ENCODE measurements at places on chromosomes 7 and 10. TPM values are rescaled to one million over a fixed set of nuclear protein-coding genes. Genes with fewer than 3 reads are reported as not detected.

GRCh38 chr7:115221456-115221855 is 299.6 kb downstream of the MDFIC start:
- no peaks in the 10 kb centered on the region for H3K27me3 ChIP-seq
- no peaks in the 10 kb centered on the region for H3K36me3 ChIP-seq
- H3K4me3 ChIP-seq, result no peak overlapping the region
- no peaks in the 10 kb centered on the region for H3K4me1 ChIP-seq

EPHB6 gene
- 19.4 TPM for total RNA-seq

- H3K4me1 ChIP-seq, result no peaks in the 10 kb centered on the region
- no peak overlapping the region for H3K27ac ChIP-seq
- H3K36me3 ChIP-seq, result peaks cover 4% of the 10 kb centered on the region
- H3K4me3 ChIP-seq, result no peak overlapping the region
Measured at GRCh38 chr10:103800789-103801540, 54.4 kb downstream of the SH3PXD2A start.

GRCh38 chr10:102066399-102067088 is 1.4 kb downstream of the HPS6 start:
- no peaks in the 10 kb centered on the region for H3K4me1 ChIP-seq
- no peaks in the 10 kb centered on the region for H3K27me3 ChIP-seq
- no peak overlapping the region for H3K27ac ChIP-seq

DNA sequence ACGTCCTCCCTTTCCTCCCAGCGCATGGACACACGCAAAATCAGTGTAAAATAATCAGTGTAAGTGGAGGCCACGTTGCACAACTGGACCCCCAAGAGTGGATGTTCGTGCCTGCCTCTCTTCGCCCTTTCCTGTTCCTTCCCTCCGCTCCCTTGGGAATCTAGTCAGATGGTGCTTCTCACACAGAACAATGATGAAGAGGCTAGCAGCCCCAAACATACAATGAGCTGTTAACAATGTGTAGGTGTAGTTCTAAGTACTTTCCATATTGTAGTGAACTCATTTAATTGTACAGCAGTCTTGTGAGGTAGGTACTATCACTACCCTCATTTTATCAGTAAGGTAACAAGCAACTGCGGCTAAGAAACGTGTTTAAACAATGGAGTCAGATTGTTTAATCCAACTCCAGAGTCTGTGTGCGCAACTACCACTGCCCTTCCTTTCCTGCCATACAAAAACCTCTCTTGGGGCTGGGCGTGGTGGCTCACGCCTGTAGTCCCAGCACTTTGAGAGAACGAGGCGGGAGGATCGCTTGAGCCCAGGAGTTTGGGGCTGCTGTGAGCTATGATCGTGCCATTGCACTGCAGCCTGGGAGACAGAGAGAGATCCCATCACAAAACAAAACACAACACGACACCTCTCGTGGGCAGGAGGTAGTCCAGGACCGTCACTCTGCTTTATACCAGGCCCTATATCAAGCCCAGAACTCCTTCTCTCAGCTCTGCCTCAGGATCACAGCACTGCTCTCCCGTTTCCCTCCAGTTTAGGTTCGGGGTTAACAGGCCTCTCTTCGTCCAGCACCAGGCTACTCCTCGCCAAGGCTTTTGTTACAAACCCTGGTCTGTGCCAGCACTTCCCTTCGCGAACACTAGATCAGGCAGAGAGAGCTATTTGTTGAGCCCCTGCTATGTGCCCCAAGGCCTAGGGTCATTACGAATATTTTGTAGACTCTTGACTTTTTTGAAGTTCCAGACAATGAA is 1.1 kb downstream of the FKBP9 start:
- DNase-seq, result peak; percentile 73
- H3K27me3 ChIP-seq, result no peaks in the 10 kb centered on the region
- H3K4me1 ChIP-seq, result peaks cover 10% of the 10 kb centered on the region
- no peaks in the 10 kb centered on the region for H3K36me3 ChIP-seq

- H3K27me3 ChIP-seq, result no peaks in the 10 kb centered on the region
- peak overlapping the region; percentile 95 for H3K4me3 ChIP-seq
- peak; percentile 60 for DNase-seq
- peaks cover 9% of the 10 kb centered on the region for H3K36me3 ChIP-seq
Measured at GRCh38 chr7:92527300-92528187, 776 bp downstream of the PEX1 start.

DNA sequence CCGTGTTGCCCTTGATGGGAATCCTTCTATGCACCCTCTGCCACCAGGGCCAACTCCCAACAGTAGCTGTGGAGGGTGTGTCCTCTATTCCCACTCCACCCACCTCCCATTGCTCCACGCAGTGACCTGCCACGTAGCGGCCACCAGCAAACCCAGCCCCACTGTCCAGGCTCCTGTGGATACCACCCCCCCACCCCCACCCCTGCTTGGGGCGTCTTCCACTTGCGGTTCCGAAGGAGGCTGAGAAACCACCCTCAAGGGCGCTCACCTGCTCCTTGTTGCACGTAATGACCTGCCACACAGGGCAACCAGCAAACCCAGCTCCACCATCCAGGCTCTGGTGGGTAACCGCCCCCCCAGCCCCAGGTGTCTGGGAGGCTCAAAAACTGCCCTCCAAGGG is 72.0 kb downstream of the DIP2C start:
- H3K36me3 ChIP-seq, result no peaks in the 10 kb centered on the region
- no peaks in the 10 kb centered on the region for H3K27me3 ChIP-seq
- no peak for DNase-seq

IGF2BP3 gene
- not detected for total RNA-seq

DNA sequence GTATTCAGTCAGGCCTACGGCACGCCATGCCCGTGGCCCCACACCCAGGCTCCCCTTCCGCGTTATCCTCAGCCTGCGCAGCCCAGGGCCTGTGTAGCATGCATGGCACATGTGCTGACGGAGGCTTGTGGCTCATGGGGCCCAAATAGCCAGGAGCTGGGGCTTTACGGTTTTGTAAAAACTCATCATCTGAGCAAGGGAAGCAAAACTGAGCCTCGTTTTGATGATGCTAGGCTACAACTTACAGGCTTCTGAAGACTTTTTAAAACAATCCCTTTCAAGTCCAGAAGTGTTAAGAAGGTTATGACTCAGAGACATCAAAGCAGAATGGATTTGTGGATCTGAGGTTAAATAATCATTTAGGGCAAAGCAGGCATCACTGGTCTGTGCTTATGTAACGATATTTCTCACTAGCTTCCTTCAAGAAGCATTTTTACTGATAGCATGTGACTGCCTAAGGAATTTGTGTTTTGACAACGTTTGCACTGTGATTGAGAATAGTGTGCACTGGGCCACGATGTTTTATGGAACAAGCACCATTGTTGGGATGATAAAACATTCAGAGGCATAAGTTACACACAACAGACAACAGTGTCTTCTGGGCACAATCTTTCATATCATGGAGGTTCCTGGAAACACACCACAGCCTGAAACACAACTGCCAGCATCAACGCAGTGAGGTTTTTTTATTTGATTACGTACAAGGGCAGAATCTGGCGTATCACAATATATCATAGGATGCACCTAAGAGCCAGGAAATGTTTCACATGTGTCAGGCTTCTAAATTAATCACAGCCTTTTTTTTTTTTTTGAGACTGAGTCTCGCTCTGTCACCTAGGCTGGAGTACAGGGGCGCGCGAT is 274.3 kb downstream of the CCDC3 start:
- H3K4me3 ChIP-seq, result no peak overlapping the region
- no peak for DNase-seq
- no peaks in the 10 kb centered on the region for H3K27me3 ChIP-seq

- H3K27ac ChIP-seq, result no peak overlapping the region
- H3K36me3 ChIP-seq, result no peaks in the 10 kb centered on the region
- no peaks in the 10 kb centered on the region for H3K27me3 ChIP-seq
Measured at GRCh38 chr10:71093531-71093930, 118.8 kb upstream of the UNC5B start.

DNA sequence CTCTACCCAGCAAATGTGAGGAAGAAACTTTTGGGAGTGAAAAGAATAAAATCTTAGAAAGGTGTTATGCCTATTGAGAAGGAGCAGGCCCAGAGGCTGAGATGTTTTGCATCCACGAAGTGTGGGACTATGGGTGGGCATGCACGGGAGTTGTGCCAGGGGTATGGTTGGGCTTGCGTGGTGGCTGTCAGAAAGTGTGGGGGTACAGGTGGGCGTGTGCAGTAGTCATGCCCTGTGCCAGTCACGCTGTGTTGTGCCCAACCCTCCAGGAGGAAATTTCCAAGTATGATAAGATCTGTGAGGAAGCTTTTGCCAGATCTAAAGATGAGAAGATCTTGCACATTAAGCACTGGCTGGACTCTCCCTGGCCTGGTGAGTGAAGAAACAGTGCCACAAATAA is 52.9 kb upstream of the ZMIZ2 start:
- peaks cover 79% of the 10 kb centered on the region for H3K36me3 ChIP-seq
- H3K27ac ChIP-seq, result no peak overlapping the region
- H3K4me1 ChIP-seq, result no peaks in the 10 kb centered on the region
- no peak overlapping the region for H3K4me3 ChIP-seq

FANK1 gene
- 0.44 TPM for total RNA-seq

DNA sequence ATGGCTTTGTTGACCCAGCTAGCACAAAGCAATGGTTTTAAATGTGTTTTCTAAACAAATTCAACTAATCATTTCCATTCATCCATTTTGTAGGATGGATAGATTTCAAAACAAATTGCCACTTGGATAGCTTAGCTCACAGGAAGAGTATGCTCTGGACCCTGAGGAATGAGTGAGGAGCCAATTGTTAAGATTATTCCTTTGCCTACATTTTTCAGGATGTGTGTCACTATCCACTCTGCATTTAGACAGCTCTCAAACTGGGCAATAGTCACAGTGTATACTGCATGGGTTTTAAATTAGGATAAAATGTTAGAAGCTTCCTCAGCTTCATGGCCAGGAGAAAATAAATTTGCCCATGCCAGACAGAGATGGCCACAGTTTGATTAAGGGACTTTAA is 605.6 kb upstream of the TEX47 start:
- no peak overlapping the region for H3K27ac ChIP-seq
- H3K4me3 ChIP-seq, result no peak overlapping the region
- H3K4me1 ChIP-seq, result no peaks in the 10 kb centered on the region
- no peaks in the 10 kb centered on the region for H3K27me3 ChIP-seq
- H3K36me3 ChIP-seq, result no peaks in the 10 kb centered on the region
- DNase-seq, result no peak

GRCh38 chr7:114175125-114175524 is 239.5 kb upstream of the FOXP2 start:
- H3K4me1 ChIP-seq, result no peaks in the 10 kb centered on the region
- H3K27me3 ChIP-seq, result no peaks in the 10 kb centered on the region
- H3K27ac ChIP-seq, result no peak overlapping the region
- DNase-seq, result no peak
- H3K36me3 ChIP-seq, result no peaks in the 10 kb centered on the region
- no peak overlapping the region for H3K4me3 ChIP-seq

DNA sequence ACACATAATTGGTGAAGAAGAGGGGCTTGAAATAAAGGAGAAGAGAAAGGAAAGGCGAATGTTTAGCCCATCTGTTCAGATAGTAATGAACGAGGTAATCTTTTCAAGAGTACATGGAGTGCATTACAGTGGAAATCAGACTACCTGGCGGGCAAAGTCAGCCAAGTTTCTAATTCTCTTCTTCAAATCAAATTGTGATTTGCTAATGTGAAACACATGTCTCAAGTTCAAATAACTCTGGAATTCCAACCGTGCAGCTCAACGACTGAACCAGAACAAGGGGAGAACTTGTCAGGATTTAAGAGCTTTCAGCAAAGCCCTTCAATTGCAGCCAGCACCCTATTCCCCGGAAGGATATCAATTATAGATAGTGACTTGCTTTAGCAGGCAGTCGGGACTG is 216.9 kb downstream of the GLI3 start:
- no peak overlapping the region for H3K27ac ChIP-seq
- no peak overlapping the region for H3K4me3 ChIP-seq
- no peaks in the 10 kb centered on the region for H3K36me3 ChIP-seq
- H3K27me3 ChIP-seq, result no peaks in the 10 kb centered on the region
- no peak for DNase-seq

DNA sequence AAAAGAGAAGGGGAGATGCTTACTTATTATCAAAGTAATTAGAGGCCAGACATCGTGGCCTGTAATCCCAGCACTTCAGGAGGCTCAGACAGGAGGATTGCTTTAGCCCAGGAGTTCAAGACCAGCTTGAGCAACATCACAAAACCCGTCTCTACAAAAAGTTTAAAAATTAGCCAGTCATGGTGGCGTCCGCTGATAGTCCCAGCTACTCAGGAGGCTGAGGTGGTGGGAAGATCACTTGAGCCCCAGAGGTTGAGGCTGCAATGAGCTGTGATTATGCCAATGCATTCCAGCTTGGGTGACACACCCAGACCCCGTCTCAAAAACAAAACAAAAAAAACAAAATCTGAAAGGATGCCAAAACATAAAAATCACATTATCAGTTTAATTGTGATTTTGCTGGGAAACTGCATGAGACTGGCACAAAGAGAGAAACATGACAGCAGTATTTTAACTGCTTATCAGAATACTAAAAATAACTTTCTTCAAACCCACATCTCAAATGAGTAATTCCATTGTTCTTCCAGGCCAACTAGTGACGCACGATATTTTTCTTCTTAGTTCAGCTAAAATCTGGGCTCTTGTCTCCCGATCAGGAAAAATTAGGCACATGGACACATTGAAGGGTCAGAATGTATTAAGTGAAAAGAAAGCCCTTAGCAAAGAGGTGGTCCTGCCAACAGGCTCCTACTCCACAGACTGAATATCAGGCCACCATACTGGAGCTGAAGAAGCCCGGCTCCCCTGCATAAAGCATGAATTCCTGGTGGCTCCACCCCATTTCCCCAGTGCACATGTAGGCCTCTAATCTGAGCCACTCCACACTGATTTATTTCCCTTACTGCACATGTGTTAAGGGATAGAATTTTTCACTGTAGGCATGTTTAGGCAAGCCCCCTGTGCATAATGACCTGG is 9.6 kb upstream of the CCM2 start:
- H3K27me3 ChIP-seq, result no peaks in the 10 kb centered on the region
- peak overlapping the region; percentile 59 for H3K27ac ChIP-seq
- no peaks in the 10 kb centered on the region for H3K4me1 ChIP-seq
- no peak for DNase-seq
